Myocyte (in vitro differentiated cells): ENCODE measurements at places on chromosomes 12 and 14. TPM values are rescaled to one million over a fixed set of nuclear protein-coding genes. Genes with fewer than 3 reads are reported as not detected.
A peak's percentile ranks its signal among the peaks of the same experiment; 100 is the strongest.

DNA sequence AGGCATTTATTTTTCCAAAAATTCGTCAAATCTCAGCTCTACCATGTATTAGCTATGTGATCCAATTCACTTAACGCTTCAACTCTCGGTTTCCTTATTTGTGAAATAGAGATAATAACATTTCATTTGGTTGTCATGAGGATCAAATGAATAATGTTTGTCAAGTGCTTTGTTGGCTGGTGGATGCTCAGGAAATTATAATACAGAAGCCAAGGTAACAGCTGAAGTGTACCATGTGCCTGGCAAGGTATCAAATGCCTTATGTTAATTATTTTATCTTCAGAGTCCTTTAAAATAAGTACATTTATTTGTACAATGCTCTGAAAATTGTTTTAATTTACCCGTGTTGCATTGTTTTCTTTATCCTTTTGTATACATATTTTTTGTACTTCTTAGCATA, 6.1 kb upstream of the PRKCH start:
- no peak for DNase-seq

- DNase-seq, result no peak
These were observed 28.3 kb downstream of the ERC1 start for GRCh38 chr12:1019283-1019682.

DNA sequence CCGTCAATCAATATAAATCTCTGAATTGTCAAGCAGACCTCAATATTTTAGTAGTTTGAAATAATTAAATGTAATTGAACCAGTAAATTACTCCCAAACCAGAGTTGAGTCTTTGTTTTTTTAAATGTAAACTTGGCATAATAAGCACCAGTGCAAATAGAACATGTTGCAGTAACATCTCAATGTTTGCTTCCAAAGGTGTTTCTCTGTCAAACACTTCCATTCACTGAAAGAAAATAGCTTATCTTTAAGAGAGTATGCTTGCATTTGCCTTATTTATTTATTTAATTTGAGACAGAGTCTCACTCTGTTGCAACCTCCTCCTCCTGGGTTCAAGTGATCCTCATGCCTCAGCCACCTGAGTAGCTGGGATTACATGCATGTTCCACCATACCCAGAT, 39.9 kb upstream of the EGLN3 start:
- no peak for DNase-seq

DNA sequence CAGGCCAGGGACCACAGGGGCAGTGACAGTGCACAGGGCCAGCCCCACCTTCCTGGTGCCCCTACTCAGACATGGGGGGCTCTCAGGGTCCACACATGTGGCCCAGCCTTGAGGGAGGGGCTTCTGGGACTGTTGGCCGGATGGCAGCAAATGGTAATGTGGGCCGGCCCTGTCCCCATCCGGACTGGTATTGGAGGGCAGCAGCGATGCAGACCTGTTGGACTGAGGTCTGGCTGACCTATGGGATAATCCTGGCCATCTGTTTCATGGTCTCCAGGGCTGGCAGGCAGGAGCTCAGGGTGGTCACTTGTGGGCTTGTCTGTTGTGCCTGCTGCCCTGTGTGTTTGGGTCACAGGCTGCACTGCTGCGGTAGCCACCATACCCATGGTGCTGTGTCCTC, 387.5 kb downstream of the TMEM121 start:
- no peak for DNase-seq

GRCh38 chr12:41223600-41223999, 35.5 kb downstream of the PDZRN4 start:
- DNase-seq, result no peak

Gene HSPB8
- total RNA-seq, result 237 and 326 TPM in 2 replicates

- no peak for DNase-seq
These were observed 134.3 kb downstream of the MED13L start for GRCh38 chr12:116142936-116143898.

Gene TMEM30B
- 0.16 and 0.62 TPM in 2 replicates for total RNA-seq

- no peak for DNase-seq
These were observed 311.2 kb downstream of the DUSP6 start for GRCh38 chr12:89041078-89041477.

- DNase-seq, result peak; percentile 78
These were observed 90.2 kb upstream of the RESF1 start for GRCh38 chr12:31868965-31869364.

- no peak for DNase-seq
These were observed 28.8 kb upstream of the DTX1 start for GRCh38 chr12:113027726-113028125.

DNA sequence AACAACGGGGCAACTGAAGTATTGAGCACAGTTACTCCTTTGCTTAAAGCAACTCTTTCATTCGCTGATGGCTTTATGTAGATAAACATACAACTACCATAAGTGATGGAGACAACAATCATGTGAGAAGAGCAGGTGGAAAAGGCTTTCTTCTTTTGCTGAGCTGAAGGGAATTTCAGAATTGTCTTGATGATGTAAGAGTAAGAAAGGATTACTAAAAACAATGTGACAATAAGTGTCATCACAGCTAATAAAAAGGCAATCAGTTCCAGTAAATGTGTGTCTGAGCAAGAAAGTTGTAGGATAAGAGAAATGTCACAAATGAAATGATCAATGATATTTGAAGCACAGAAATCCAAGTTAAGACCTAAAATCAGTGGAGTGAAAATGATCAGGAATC, 647 bp downstream of the OR6C70 start:
- no peak for DNase-seq
